ENCODE measurements at places on chromosomes 7 and 10.

GRCh38 chr7:128099204-128099671 is 68.0 kb upstream of the LRRC4 start:
- no peak for DNase-seq

DNA sequence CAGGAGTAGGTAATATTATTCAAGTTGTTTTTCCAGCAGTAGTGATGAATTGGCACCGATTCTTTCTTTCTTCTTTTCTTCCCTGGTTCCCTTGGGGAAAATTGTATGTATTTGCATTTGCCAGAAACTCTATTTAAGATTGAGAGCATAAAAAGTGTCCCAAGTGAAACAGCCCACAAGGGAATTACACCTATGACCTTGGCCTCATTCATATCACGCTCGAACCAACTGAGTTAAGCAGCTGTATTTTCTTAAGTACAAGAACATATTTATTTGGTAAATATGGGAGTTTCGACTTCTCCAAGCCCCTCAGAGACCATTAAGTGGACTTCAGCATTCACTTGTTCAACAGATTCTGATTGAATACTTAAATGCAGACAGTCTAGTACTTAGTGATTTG is 54.1 kb upstream of the MET start:
- DNase-seq = no peak

GRCh38 chr10:80274396-80275134 is 14.9 kb downstream of the MAT1A start:
- DNase-seq = no peak

DNA sequence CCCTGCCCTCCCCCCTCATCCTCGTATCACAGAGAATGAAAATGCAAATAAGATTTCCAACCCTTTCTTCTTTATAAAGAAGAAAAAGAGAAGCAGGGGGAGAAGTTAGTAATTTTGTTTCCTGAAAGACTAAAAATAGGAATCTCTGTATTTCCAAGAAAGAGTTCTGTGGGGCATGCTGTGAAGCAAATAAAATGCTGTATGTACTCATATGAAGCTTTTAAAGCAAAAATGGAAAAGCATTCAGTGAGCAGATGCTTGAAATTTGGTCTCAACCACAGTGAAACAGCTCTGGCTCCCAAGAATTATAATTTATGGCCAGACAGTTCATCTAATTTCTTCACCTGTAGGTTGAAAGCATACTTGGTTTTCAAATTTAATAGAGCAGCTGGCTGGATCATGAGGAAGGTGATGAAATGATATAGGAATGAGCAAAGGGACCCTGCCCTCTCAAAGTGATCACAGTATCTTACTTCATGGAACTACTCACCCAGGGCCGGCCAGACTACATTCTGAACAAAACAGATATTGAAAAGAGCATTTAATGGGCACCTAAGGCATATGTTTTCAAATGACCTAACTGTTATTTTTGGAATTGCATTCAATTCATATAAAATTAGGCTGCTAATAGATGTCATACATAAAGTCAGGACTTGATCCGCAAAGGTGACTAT is 31.4 kb downstream of the SVIL start:
- no peak for DNase-seq

- DNase-seq = peak; percentile 83
Observed at GRCh38 chr10:100362570-100363496, 15.8 kb downstream of the SCD start.

DNA sequence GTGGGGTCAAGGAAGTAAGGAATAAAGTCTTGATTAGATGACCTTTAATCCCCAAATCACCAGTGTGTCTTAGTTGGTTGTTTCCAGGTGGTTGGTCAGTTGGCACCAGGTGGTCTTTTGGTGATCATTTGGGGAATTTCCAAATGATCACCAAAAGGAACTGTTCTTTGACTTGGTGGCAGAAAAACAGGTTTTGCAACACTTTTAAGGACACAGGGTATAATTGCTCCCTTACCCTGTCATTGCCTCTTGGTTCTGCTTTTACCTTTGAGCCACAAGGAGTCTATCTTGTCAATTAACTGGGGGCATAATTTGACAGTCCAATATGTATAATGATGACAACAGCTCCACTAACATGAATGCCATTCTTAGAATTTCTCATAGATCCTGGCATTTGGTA is 104.2 kb downstream of the ADK start:
- DNase-seq = no peak
